ENCODE measurements at places on chromosomes 5 and 9.

DNA sequence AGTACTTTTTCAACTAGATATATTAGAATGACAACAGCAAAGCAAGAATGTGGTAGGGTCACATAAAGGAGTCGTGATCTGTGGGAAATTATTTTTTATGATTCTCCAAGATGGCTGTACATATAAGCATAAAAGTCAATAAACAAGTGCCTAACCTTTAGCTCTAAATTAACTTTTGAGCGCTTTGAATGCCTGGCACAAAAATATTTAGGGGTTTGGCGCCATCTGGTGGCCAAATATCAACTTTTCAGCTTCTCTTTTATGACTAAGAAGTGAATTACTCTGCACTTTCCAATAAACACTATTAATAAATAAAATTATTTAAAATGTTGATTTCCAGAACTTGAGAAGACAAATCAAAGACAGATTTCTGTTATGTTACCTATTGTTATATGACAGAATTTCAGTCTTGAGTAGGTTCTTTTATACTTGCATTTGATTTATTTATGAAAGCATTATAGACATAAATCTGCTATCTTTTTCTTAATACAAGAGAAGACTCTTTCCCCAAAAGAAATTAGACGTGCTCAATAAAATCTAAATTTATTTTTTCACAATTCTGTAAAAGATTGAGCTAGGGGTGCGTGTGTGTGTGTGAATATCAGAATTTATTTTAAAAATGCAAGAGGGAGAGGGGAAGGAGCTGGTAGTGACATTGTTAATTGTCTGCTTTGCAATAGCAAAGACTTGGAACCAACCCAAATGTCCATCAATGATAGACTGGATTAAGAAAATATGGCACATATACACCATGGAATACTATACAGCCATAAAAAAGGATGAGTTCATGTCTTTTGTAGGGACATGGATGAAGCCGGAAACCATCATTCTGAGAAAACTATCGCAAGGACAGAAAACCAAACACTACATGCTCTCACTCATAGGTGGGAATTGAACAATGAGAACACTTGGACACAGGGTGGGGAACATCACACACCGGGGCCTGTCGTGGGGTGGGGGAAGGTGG lies 36.7 kb upstream of the ARRDC3 start:
- peak; percentile 66 for DNase-seq

GRCh38 chr5:115459855-115460341 lies 84.7 kb downstream of the FEM1C start:
- no peak for DNase-seq

GRCh38 chr5:89359046-89359445 lies 476.1 kb upstream of the MEF2C start:
- no peak for DNase-seq

GRCh38 chr5:56964173-56964572 lies 12.2 kb upstream of the MIER3 start:
- DNase-seq = no peak

DNA sequence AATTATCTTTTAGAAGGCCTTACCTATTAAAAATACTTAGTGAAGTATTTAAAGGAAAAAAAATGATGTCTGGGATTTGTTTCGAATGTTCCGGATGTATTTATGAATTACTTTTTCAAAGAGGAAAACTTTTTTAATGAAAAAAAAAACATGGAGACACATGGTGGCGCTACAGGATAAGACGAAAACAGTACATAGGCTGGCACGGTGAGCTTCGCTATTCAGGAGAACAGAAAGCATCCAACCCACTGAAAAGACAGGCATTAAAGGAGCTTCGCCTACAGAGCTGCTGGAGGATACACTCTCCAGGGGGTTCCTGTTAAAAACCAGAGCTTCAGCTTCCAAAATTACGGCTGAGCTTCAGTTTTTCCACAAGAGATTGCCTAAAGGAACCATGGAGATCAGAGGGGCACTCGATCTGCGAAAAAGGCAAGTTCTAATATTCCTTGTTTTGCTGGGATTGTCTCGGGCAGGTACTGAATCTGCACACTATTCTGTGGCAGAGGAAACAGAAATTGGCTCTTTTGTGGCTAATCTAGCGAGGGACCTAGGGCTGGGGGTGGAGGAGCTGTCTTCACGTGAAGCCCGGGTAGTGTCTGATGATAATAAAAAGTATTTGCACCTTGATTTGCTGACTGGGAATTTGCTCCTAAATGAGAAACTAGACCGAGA lies at the start of gene PCDHB14:
Gene PCDHB14, plus strand, starts transcription at position 232 of the 672 bp plus-strand sequence. Its CDS starts 163 bp downstream, at position 395.
- DNase-seq = no peak

DNA sequence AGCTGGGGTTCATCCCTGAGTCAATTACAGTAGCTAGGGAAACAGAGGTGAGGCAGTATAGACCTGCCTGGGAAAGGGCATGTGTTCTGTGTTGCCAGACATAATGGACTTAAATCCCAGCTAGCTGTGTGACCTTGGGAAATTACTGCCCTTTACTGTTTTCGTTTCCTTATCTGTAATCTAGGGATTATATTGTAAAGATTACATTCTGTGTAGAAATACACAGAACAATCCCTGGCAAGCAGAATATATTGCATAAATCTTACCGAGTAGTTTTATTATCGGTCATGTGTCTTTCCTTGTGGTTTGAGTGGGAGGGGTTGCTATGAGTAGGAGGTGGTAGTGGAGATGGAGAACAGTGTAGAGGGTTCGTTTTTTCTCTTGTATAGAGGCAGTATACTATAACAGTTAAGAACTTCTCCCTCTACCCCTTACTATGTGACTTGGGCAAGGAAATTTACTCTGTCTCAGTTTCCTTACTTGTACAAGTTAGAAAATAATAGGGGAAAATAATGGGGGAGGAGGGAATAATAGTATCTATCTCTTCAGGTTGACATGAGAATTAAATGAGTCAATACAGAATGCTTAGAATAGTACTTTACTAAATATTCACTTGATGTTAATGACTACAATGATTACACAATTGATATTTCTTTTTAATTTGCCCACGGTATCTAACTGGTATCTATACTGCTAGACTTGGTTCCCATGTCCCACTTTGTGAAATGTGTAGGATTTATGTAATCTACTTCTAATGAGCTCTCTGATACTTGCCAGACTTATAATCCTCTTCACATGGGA lies 7.1 kb upstream of the DMXL1 start:
- DNase-seq = peak; percentile 84

- no peak for DNase-seq
These were observed 103.4 kb downstream of the PHF2 start for GRCh38 chr9:93679536-93680442.

- DNase-seq = no peak
These were observed 104.3 kb downstream of the NFIB start for GRCh38 chr9:14209399-14210345.

- DNase-seq = no peak
These were observed 130.5 kb upstream of the GPR151 start for GRCh38 chr5:146646441-146646840.

GRCh38 chr9:95494416-95495371 lies 22.1 kb downstream of the PTCH1 start:
- no peak for DNase-seq

DNA sequence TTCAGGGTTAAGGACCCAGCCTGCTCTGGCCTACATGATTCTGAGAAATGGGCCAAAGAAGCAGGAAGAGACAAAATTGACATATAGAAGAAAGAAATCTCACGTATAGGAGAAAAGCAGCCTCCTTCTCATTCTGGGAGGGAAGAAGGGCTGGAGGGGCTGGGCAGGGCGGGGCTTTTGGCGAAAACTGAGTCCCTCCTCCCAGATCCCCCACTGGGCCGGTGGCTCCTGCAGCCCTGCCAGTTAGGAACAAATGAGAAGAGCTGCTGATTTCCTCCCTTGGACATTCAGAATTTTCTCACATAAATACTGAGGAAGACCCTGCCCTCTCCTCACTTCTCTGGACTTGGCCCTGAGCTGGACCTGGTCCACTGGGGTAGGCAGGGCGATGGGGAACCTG lies at the start of gene WNT8A:
Gene WNT8A, plus strand, starts transcription at position 332 of the 400 bp plus-strand sequence. CDS start 95 bp downstream, outside the sequence.
- no peak for DNase-seq

GRCh38 chr9:93903886-93904648 lies 51.1 kb downstream of the BARX1 start:
- DNase-seq = no peak

DNA sequence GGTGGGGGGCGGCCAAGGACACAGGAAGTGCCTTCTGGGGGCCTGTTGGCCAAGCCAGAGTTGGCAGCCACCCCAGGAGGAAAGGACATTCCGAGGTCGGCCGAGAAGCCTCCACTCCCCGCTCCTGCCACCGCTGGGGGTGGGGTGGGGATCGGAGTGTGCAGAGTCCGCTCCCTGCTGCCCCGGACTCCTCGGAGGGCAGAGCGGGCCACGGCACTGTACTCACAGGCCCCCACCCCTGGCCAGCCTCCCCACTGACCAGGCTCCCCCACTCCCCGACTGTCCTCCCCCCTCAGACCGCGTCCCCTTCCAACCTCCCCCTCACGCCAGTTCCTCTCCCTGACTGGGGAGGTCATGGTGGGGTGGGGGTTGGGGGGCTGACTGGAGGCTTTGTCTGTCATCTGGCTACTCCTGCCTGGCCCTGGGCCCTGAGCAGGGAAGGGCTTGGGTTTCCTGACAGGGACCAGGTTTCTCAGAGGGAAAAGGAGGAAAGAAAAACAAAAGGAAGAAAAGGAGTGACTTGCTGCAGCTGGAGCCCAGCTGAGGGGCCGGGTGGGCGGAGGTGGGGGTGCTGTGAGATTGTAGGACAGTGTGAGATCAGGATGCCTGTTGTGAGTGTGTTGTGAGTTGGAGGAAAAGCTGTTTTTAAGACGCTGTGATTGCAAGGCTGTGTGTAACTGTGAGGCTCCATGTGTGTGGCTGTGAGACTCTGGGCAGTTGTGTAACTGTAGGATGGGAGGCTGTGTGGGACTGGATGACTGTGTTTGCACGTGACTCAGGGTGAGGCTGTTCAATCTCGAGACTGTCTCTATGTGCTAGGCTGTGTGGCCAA lies 29.7 kb downstream of the CNTFR start:
- DNase-seq = peak; percentile 81
